ENCODE measurements at places on chromosomes 13 and 19.

DNA sequence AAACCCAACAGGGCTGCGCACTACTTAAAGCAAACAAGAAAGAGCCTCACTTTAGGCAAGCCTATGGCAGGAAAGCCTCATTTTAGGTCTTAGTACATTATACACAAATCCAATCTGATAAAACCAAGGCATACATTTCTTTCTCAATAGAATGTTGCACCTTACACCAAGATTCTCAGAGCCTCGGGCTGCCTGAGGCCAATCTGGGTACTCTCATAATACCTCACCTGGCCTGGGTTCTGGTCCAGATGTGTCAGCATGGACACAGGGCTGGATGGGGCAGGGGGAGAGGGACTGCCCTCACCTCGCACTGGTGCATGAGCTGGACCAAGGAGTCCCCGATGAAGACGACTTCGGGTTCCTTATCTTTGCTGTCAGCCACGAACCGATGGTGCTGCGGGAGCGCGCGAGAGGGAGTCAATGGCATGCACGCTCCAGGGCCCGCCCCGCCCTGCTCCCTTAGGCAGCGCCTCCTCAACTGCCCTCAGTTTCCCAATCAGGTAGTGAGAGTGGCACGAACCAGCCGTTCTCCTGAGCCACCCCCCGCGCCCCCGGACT lies at the start of gene PRR19:
Gene PRR19 (plus strand): TSS at position 487 of the 558 bp plus-strand sequence. CDS start 7,453 bp downstream, outside the sequence.
- DNase-seq, result no peak

DNA sequence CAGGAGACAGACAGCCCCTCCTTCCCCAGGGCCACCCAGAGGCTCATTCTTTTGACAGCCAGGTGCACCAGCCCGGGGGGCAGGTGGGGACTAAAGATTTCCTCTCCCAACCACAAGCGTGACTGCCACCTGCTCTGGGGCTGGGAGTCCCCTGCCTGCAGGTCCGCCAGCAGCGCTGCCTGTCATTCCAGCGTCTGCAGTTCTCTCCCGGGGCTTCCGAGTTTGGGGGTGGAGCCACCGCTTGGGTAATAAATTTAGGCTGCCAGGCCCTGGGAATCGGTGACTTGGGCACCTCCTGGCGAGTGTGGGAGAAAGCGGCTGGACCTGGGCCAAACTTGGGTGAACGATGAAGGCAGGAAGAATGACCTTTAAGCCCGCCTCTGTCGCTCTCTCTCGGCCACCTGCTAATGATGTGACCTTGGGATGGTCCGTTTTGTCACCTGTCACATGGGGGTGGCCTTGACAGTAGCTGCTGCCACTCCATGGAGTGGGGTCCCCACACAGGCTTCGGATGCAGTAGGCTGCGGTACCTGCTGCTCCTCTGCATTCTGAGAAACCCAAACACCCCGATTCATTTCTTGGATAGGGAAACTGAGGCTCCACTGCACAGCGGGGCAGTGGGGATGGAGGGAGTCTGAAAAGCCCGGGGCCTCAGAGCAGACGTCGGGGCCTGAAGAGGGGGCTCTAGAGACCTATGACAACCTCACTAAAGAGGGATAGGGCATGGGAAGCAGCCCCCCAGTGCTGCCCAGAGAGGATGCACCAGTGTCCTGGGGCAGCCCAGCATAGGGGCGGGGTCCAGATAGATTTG lies 12.8 kb downstream of the FUT6 start:
- peak; percentile 30 for DNase-seq

DNA sequence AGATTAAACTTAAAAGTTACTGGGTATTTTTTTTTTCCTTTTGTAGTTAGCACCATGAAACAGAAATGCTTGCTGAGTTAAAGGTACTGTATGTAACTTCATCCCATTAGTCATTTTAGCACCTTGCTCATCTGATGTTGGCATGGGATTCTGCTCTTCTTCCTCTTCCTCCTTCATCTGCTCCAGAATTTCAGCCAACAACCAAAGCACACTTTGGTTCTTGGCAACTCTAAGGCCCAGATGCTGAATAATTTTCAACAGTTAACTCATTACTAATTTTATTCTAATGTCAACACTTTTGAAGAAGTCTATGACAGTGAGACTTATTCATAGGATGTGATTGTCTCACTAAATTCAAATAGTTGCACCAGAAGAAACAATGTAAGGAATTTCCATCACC lies 359.2 kb downstream of the KCTD12 start:
- no peak for DNase-seq

DNA sequence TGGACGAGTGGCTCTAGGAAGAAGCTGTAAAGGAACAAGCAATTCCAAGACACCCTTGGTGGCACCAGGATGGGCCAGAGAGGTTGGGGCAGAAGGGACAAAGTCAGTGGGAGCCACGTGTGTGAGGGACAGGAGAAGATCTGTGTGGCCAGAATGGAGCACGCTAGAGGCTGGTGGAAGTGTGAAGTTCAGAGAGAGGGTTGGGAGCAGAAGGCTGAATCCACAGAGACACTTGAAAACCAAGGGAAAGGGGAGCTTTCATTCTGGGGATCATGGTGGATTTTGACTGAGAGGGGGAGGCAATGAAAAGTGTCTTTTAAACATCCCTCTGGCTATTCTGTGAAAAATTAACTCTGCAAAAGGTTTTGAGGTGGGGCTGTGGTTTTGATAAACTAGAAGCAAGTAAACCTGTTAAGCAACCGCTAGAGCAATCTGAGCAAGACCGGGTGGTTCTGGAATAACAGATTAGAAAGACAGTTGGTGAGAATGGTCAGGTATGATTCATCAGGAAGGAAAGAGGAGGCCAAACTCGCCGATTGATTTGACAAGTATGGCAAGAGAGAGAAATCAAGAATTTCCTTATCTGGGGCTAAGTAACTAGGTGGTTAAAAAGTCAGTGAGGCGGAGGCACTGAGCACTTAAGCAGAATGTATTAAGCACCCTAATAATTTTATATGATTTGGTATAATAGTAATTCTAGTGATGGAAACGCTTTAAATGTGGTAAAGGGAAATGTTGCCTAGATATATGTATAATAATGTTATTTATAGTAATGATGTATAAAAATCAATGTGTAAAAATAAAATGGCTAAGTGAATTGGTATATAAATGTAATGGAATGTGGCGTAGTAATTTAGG lies 140.0 kb downstream of the MYO16 start:
- no peak for DNase-seq

GRCh38 chr19:2703691-2704216 lies 1.3 kb upstream of the GNG7 start:
- DNase-seq, result no peak

DNA sequence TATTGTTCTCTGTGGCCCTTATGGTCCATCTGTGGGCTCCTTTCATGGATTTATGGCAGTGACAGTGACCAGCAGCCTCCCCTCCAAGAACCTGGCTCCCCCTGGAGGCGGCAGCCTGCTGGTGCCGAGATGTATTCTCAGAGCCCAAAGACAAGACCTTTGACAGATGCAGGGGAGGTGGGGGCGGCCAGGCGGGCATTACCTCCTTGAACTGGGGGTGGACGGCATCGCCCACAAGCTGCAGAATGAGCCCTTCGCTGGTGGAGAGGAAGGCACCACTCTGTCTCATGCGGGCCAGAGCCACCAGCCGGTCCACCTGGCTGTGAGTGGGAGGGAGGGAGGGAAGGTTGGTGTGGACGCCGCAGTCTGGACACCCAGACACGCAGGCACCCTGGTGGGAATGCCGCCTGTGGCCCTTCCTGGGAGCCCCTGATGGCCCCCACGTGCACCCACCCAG lies 6.6 kb downstream of the ISOC2 start:
- peak; percentile 52 for DNase-seq

DNA sequence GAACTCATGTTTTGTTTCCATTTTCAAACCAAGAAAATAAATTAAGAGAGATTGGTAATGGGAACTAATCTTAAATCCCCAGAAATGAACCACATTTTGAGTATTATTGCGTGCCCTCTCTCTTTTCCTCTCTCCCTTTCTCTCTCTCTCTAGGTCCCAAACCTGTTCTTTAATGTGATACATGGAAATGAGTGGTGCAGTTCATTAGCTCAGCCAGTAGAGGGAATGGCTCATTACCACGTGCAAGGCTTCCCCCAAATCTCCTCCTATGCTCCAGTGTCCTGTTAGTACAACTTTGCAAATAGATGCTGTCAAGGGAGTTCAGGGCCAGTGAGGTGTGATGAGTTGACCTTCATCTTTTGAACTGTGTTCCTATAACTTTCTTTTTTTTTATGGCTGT lies 178.4 kb downstream of the FGF9 start:
- DNase-seq, result peak; percentile 42

GRCh38 chr13:93951108-93951507 lies 528.4 kb downstream of the DCT start:
- no peak for DNase-seq

- DNase-seq, result no peak
These were observed 289.2 kb downstream of the KLF12 start for GRCh38 chr13:73844986-73845385.

DNA sequence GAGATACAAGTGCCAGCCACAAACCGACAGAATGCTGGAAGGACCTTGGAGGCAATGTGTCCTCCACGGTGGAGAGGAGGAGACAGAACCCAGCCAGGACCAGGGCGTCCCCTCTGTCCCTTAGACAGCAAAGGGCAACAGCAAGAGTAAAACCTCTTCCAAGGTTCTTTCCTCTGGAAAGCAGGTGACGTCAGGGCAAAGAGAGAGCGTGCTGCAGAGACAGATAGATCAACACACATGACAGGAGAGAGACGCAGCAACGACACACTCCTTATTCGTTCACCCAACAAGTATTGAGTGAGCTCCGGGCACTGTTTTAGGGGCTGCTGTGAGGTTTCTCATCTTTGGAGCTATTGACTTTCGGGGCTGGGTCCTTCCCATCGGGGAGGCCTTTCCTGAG lies 1.3 kb upstream of the GALP start:
- DNase-seq, result no peak

DNA sequence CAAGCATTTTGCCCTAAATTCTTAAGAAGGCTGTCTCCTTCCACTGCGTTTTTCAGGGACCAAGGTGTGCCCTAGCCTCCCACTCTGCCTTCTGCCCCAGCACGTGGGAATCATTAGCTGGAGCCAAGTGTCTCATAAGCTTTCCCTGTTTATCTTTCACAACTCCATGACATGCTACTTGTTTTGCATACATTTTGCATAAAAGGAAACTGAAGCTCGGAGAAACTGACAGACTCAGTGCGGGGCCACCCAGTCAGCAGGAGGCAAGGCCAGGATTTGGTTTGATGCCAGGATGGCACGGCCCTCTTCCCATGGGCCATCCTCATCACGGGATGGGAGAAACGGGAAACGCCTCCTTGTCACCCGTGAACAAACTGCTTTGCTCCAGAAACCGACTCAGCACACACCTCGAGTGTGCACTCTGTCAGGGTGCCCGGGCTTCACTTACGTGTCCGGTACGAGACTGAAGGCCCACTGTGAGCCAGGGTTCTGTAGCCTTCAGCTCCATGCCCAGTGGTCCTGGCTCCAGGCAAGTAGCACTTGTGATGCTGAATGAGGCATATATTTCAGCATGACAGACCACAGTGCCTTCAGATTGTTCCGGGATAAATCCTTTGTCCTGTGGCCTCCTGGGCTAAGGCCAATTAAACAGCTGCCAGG lies 9.6 kb downstream of the CEBPA start:
- DNase-seq, result no peak

- DNase-seq, result no peak
These were observed 61.8 kb upstream of the RANBP3 start for GRCh38 chr19:6039566-6040225.

GRCh38 chr13:30796631-30797601 lies 61.6 kb downstream of the ALOX5AP start:
- no peak for DNase-seq

DNA sequence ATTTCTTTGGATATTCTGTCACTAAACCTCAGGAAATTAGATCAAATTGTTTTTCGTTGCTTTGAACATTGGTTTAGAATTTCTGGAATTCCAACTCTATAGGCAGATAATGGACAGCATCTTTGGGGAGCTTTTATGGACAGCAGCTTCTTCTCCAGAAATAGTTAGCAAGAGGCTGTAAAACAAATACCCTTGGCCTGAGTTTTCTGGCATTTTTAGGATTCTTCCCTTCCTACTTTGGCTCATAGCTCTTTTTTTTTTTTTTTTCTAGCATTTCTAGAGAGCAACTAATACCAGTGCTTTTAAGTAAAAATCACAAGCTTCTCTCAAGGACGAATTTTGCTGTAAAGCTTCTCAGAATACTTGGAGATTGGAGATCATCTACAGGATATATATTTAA lies 169.8 kb upstream of the SPRY2 start:
- no peak for DNase-seq

GRCh38 chr19:2375353-2376121 lies 15.5 kb downstream of the TMPRSS9 start:
- DNase-seq, result no peak

DNA sequence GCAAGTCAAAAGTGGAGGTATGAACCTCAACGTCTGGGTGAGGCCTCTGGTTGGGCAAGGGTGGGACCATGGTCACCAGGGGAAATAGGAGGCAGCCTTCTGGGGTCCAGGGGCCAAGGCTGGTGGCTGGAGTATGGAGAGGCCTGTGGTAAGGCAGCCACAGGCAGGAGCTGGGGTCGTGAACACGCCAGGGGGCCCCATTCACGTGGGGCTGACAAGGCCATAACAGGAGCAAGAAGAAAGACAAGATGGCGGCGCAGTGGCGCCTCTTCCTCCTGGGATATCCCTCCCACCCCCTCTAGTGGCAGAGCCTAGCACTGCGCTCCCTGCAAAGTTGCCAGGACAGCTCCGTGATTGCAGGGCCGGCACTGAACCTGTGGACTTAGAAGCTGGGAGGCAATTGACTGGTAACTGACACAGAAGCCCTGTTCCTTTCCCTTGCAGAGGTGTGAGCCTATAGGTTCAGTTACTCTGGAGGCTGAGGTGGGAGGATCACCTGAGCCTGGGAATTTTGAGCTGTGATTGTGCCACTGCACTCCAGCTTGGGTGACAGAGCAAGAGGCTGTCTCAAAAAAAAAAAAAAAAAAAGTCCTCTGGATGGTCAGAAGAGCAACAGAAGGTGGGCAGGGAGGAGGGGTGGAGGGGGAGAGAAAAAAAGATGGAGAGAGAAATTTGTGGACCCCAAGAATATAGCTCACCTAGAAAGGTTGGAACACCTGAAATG lies 19.7 kb upstream of the EDDM13 start:
- peak; percentile 69 for DNase-seq

- DNase-seq, result no peak
These were observed 448.4 kb upstream of the SLC10A2 start for GRCh38 chr13:103514619-103515018.

- no peak for DNase-seq
These were observed 24.1 kb upstream of the WDFY2 start for GRCh38 chr13:51559946-51560735.

DNA sequence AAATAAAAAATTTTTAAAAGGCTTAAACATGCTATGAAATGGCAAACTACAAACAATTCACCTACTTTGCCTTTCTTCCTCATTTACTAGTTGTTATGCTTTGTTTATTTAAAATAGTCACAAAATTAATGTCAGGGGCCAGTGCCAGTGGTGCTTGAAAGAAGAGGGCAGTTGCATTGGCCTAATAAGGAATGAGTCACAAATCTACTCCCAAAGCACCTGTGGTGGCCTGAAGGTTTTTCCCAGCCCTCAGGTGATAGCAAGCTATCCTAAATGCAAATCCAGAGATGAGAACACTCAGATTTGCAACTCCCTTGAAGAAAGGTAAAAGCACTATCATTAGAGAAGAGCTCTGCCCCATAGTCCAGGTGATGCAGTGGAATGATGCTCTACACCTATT lies 103.6 kb downstream of the MBNL2 start:
- DNase-seq, result no peak

All from CD4-positive, alpha-beta T cell treated with Interleukin-21 for 1 hour (primary cell).